ENCODE measurements at places on chromosomes 6 and 20. TPM values are rescaled to one million over a fixed set of nuclear protein-coding genes. Genes with fewer than 3 reads are reported as not detected.

The SLC22A16 gene
- polyA plus RNA-seq, result not detected

The LZTS3 gene
- 23.0 TPM for polyA plus RNA-seq

The EDN3 gene
- polyA plus RNA-seq, result not detected

The IRAK1BP1 gene
- 6.1 TPM for polyA plus RNA-seq

The APCDD1L gene
- polyA plus RNA-seq, result 4.5 TPM

The LY6G6F gene
- not detected for polyA plus RNA-seq

The TLDC2 gene
- polyA plus RNA-seq, result 8.5 TPM

The NKAIN4 gene
- 107 TPM for polyA plus RNA-seq

The PI3 gene
- not detected for polyA plus RNA-seq

The AFDN gene
- polyA plus RNA-seq, result 21.5 TPM

The CD83 gene
- 15.4 TPM for polyA plus RNA-seq

The ME1 gene
- 5.5 TPM for polyA plus RNA-seq

The SLC16A10 gene
- 5.9 TPM for polyA plus RNA-seq

The SPINT3 gene
- not detected for polyA plus RNA-seq

The ANKRD66 gene
- not detected for polyA plus RNA-seq

The MMS22L gene
- 1.7 TPM for polyA plus RNA-seq

The SLC4A11 gene
- 14.8 TPM for polyA plus RNA-seq

The SLC22A2 gene
- polyA plus RNA-seq, result 73.7 TPM

The SHLD1 gene
- 7.2 TPM for polyA plus RNA-seq

The MEP1A gene
- polyA plus RNA-seq, result 0.13 TPM

The KCNQ5 gene
- polyA plus RNA-seq, result not detected

The MRAP2 gene
- polyA plus RNA-seq, result 4.2 TPM

The CENPQ gene
- 3.9 TPM for polyA plus RNA-seq

The HRH3 gene
- polyA plus RNA-seq, result not detected

The ZKSCAN4 gene
- polyA plus RNA-seq, result 3.9 TPM

The RFX6 gene
- not detected for polyA plus RNA-seq

The ANKS1A gene
- 9.4 TPM for polyA plus RNA-seq

The BIRC7 gene
- polyA plus RNA-seq, result 0.30 TPM

The C20orf202 gene
- 0.73 TPM for polyA plus RNA-seq

The LRRC73 gene
- polyA plus RNA-seq, result 4.6 TPM

The ZNF184 gene
- polyA plus RNA-seq, result 4.4 TPM

The PSORS1C2 gene
- polyA plus RNA-seq, result not detected

The TREM2 gene
- polyA plus RNA-seq, result 3.5 TPM

The LINC00237 gene
- not detected for polyA plus RNA-seq

The OLIG3 gene
- polyA plus RNA-seq, result not detected

The FITM2 gene
- polyA plus RNA-seq, result 12.5 TPM

The TP53INP2 gene
- 31.9 TPM for polyA plus RNA-seq

The CD109 gene
- 3.7 TPM for polyA plus RNA-seq

The LST1 gene
- polyA plus RNA-seq, result 14.8 TPM

The DOK5 gene
- polyA plus RNA-seq, result 4.8 TPM

The UBD gene
- 16.9 TPM for polyA plus RNA-seq

The PHF20 gene
- 12.3 TPM for polyA plus RNA-seq
